ENCODE measurements at places on chromosomes 3 and 15.

- no peak overlapping the region for H3K27ac ChIP-seq
- H3K4me1 ChIP-seq: peaks cover 24% of the 10 kb centered on the region
- H3K27me3 ChIP-seq: no peaks in the 10 kb centered on the region
- DNase-seq: no peak
These were observed 31.1 kb upstream of the IL16 start for GRCh38 chr15:81165535-81165934.

DNA sequence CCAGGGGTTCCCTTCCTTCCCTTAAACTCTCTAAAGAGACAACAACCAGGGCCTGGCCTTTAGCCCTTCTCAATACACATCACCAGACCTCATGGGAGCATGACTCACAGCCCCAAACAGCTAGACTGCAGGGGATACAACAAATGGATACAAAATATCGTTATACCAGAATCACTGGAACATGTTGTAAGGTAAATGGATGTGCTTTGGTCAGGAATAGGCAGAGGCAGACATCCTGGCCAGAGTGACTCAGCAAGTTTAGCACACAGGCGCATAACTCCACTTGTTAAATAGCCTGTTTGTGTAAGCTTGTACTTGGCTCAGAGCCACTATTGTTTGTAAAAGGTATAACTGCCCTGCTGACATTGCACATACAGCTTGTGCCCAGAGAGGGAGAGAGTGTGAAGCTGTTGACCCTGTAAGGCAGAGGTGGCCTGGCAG is 18.3 kb downstream of the TMED3 start:
- H3K4me1 ChIP-seq: peaks cover 4% of the 10 kb centered on the region
- peaks cover 36% of the 10 kb centered on the region for H3K36me3 ChIP-seq
- H3K27ac ChIP-seq: no peak overlapping the region
- H3K27me3 ChIP-seq: no peaks in the 10 kb centered on the region
- no peak overlapping the region for H3K4me3 ChIP-seq

- H3K27ac ChIP-seq: no peak overlapping the region
- H3K27me3 ChIP-seq: peaks cover 3% of the 10 kb centered on the region
These were observed 70.2 kb upstream of the DGKG start for GRCh38 chr3:186432189-186432588.

DNA sequence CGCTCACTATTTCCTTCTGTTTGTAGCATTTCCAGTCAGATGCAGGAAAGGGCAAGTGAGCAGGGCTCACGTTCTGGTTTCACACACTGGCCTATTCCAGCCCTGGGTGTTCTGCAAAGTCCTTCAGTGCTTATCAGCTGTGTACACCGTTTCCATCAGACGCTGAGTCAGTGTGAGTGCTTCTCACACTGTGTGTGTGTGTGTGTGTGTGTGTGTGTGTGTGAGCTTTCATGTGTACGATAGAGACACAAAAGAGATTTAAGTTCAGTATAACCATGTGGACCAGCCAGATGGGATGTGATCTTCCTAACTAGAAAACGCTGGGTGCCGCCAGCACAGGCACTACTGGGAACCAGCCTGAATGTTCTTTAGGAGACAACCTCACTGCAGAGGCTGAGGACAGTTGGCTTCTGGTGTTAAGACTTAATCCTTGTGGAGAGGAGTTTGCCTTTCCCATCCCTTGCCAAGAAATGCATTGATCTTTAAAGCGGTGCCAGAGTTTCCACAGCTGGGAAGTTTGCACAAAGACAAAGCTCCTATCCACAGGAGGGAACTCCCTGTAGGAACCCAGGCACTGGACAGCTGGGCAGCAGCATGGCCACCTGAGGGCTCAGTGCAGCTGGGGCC is 3.9 kb upstream of the CHSY1 start:
- no peak overlapping the region for H3K4me3 ChIP-seq
- H3K36me3 ChIP-seq: peaks cover under 1% of the 10 kb centered on the region
- DNase-seq: no peak
- no peak overlapping the region for H3K27ac ChIP-seq
- H3K27me3 ChIP-seq: peaks cover 13% of the 10 kb centered on the region
